Activated gamma-delta T cell treated with Interleukin-2 at 50 U/mL for 16 hours (primary cell): ENCODE measurements at places on chromosomes 2 and 18.
A peak's percentile ranks its signal among the peaks of the same experiment; 100 is the strongest.

DNA sequence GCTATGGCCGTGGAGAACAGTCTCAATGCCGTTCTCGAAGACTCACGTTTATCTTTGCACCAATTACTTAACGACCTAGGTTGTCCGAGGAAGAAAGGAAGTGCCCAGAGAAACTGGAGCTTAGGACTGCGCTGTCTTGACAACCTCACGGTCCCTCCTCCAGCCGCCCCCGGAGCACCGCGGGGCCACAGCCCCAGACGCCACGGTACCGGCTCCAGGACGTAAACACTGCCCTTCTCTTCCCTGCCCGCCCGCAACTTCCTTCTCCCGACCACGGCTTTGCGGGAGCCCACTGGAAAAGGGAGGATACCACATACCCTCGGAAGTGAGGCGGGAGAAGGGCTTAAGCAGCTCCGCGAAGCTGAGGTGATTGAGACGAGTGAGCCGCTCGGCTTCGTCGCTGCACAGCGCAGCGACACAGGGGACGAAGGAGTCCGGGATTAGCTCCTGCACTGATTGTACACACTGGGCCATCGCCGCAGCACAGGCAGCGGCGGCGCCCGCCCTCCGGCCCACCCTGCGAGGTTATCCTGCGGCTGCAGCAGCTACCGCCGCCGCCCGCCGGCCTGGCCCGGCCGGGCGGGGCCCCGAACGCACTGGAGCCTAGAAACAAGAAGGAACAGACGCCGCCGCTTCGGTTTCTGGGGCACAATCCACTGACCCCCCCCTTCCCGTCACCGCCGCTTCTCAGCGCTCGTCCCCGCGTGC, 483 bp downstream of the TRAPPC8 start:
- no peak for DNase-seq

DNA sequence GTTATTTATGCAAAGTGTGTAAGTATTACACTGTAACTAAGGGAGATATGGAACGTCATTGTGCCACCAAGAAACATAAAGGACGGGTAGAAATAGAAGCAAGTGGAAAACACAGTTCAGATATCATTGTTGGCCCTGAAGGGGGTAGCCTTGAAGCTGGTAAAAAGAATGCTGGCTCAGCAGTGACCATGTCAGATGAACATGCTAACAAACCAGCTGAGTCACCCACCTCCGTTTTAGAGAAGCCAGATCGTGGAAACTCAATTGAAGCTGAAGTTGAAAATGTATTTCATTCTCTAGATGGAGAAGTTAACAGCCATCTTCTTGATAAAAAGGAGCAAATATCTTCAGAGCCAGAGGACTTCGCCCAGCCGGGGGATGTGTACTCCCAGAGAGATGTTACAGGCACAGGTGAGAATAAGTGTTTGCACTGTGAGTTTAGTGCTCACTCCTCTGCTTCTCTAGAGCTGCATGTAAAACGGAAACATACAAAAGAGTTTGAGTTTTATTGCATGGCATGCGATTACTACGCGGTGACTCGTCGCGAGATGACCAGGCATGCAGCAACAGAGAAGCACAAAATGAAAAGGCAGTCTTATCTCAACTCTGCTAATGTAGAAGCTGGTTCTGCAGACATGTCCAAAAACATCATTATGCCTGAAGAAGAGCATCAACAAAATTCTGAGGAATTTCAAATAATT, 36.1 kb downstream of the ZNF407 start:
- DNase-seq: no peak

DNA sequence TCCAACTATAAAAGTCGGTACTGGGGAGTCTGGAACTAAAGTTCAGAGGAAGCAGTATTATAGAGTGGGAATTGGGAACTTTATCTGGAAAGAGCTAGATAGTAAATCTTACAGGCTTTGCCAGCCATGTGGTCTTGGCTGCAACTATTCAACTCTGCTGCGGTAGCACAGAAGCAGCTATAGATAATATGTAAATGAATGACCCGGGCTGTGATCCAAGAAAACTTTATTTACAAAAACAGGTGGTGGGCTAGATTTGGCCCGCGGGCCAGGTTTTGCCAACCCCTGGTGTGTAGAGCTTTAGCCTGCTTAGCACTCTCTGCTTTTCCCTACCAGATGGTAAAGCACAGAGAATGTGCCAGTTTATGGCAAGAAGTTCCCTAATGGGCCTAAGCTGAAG, 70.8 kb downstream of the TNP1 start:
- DNase-seq: no peak

DNA sequence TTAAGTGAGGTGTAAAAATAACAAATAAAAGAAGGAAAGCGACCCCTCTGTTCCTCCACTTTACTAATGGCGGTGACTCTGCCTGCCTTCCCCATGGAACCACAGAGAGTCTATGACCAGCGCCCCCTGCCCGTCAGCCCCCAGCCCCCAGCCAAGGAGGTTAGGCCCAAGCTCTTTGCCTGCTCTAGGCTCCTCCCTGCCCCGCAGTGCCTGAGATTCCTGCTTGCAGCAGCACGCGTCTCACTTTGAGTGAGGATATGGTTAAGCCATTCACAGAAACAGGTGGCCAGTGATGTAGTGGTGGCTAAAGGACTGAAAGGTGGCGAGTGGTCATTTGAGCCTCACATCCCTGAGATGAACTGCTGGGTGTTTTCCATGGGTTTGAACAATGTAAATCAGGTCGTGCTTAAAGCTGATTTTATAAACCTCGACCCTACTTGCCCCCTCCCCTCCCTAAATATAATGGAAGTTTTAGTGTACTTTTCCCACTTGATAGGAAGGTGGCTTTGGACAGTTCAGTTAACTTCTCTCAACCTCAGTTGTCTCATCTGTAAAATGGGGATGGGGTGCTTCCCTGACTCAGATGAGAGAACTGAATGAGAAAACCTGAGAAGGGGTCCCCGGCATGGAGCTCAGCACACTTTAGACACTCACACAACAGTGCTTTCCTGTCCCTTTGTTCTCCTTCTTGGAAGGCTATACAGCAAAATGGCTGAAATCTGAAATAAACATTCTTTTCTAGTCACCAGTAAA, 46.5 kb downstream of the IL1RL2 start:
- DNase-seq: no peak

GRCh38 chr2:48725696-48726494, 29.6 kb downstream of the LHCGR start:
- DNase-seq: no peak

- DNase-seq: peak; percentile 26
Measured at GRCh38 chr18:63342206-63342605, 22.6 kb upstream of the BCL2 start.

DNA sequence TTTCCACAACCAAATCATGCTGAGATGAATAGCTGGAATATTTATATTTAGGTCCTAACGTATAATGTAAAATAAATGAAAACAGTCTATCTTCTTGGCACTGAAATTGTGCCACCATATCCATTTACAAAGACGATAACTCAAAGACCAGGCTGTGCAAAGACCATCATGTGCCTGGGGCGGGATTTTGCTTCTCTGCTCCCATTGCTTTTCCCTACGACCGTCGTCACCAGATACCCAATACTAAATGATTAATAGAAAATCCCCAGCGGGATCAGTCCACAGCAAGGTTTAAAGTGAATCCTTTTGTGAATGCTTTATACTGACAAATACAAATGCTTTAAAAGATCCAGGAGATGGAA, 194.3 kb upstream of the ARL4C start:
- DNase-seq: no peak

GRCh38 chr18:10170375-10170774, 256.6 kb downstream of the VAPA start:
- no peak for DNase-seq

- DNase-seq: no peak
Measured at GRCh38 chr2:43161650-43162510, 64.5 kb downstream of the ZFP36L2 start.

DNA sequence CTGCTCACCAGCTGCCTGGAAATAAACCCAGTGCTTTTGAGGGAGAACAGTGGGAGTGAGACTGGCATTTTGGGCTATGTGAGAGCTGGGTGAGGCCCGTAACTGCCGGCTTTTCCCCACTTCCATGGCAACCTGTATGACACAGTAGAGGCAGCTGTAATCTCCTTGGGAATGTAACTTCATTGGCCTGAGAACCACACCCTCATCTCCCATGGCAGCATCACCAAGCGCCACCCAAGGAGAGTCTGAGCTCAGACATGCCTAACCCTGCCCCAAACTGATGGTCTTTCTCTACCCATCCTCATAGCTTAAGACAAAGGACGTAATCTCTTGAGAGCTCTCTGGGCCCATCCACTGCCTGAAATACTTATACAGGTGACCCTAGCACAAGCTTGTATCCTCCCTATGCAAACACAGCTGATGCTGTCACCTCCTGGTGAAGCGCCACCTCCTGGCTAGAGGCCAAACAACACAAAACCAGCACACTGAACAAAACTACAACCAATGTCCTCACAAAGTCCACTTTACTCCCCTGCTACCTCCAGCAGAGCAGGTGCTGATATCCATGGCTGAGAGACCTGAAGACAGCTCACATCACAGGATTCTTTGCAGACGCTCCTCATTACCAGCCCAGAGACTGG, 763.4 kb upstream of the NRXN1 start:
- no peak for DNase-seq

GRCh38 chr18:51562866-51563265, 365.4 kb upstream of the MEX3C start:
- DNase-seq: no peak

- DNase-seq: no peak
Measured at GRCh38 chr2:63050334-63051041, at the start of gene OTX1. TSS of gene OTX1 (plus strand) at chr2:63050830. CDS start at chr2:63052991, 2,161 bp downstream.

- DNase-seq: no peak
Measured at GRCh38 chr2:108640731-108641130, 78.6 kb upstream of the RANBP2 start.

- DNase-seq: no peak
Measured at GRCh38 chr2:69164061-69164778, 151.2 kb downstream of the ANTXR1 start.

DNA sequence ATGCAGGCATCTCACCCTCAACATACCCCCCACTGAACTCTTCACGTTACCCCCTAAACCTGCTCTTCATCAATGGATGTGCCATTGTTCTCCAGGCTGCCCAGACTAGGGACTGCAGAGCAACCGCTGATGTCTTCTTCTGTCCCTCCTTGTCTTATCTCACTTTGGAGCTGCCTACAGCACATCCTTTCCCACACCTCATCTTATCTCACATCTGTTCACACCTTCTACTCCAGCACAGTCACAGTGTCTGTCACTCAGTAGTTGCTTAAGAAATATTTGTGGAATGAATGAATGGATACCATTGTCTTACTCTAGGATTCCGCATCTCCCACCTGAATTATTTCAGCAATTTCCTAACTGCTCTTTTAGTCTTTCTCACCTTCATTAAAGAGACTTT, 144.5 kb downstream of the ANTXR1 start:
- DNase-seq: no peak

- no peak for DNase-seq
Measured at GRCh38 chr18:75915941-75916623, 488.6 kb upstream of the SMIM21 start.

DNA sequence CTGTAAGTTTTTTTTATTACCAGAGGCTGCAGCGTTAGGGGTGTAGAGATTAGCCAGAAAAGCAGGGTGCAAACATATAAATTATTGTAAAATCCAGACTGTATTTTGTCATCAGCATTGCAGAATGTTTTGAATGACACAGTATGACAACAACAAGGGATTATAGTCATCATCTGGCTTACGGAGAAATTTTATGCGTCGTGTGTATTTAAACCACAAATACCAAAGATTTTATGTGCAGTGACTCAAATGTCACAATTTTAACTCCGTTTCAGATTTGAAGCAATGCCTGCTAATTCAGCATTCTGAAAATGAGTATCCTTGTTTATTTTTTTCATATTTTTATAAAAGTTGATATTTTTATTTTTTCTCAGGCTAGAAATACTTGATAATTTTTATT, 19.4 kb upstream of the TMX3 start:
- DNase-seq: no peak

DNA sequence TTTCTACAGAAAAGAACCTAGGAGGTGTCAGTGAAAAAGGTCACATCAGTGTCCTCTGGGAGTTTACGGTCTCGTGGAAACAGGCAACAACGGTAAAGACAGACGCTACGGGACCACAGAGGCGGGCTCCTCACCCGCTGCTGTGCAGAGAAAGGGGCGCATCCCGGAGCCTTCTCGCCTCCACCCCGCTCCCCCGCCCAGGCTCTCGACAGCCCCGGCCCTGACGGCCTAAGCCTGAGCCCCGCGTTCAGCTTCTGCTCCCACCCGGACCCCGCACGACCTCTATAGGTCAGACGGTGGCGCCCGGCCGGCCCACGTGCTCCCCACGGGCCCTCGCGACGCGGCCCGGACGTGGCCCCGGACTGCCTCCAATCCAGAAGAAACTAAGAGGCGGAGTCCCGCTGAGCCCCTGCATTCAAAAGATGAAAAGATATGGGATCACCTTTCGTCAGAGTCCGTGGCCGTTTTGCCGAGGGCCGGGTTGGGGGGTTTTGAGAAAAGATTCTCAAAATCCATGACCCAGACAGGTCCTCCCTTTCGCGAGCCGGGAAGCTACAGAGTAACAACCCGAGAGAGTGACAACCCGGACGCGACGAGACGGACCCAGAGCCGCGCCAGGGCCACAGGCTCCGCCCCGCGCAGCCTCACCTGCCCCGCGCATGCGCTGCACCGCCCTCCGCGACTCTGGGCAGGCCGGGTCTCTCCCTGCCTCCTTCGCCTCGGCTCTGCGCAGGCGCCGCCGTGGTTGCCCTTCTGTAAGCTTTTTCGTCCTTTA, at the start of gene ZC3H8:
Gene ZC3H8, minus strand, starts transcription at position 577 of the 775 bp plus-strand sequence. Its CDS starts 61 bp downstream, at position 516.
- peak; percentile 94 for DNase-seq

GRCh38 chr2:50648041-50648700, 383.8 kb downstream of the NRXN1 start:
- no peak for DNase-seq

- no peak for DNase-seq
Measured at GRCh38 chr18:75681538-75682115, 254.1 kb upstream of the SMIM21 start.

DNA sequence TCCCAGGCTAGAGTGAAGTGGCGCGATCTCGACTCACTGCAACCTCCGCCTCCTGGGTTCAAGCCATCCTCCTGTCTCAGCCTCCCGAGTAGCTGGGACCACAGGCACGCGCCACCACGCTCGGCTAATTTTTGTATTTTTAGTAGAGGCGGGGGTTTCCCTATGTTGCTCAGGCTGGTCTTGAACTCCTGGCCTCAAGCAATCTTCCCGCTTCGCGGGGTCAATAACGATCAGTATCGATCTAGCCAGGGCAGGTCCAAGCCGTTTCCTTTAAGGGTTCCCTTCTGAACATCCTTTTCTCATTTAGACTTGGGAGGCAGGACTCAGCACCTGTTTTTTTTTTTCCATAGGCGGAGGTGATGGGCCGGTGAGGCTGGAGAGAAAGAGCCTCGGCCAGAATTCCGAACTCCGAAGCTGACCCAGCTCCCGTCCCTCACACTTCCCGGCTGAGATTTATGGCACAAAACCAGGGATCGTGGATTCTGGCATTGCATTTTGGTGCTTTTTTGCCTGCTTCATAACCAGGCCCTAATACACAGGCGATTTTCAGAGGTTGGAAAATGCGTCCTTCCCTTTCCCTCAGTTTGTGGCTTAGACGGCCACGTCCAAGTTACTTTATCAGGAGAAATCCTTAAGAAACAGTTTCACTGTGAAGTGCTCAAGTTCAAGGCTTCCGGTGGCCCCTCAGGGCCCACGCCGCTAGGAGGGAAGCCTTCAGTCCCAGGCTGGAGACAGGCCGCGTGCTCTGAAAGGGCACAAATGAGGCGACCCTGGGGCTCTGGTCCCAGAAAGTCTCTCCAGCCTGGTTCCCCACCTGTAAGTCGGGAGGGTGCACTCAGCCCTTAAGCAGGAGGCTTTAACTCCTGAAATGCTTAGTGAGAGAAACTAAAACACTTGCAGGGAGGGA, 998 bp upstream of the SLC66A3 start:
- DNase-seq: peak; percentile 21
